Activated T-helper 2 cell treated with anti-CD3 and anti-CD28 coated beads, Interferon-gamma antibody, Interleukin-2, Interleukin-4, amounts not matched to agents 10 μg/mL and 5 μg/mL and 100 μg/mL, durations not matched to agents 14 hours and 24 hours and 36 hours (primary cell): ENCODE measurements at places on chromosomes 11 and 22.

DNA sequence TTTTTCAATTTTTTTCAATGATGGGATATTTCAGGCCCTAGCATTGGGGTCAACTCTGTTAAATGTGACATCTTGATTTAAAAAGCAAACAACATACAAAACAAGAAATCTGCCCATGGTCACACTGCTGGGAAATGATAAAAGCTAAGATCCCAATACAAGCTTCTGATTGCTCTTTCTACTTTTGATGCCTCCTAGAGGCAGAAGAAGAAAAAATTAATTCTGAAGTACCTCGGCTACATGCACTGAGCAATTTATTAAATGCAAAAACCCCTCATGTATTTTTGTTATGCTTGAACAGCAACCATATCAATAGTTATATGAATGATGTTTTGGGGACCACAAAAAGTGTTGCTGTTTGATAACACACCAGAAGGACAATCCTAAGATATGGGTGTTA is 342.1 kb upstream of the NARS2 start:
- DNase-seq, result no peak

DNA sequence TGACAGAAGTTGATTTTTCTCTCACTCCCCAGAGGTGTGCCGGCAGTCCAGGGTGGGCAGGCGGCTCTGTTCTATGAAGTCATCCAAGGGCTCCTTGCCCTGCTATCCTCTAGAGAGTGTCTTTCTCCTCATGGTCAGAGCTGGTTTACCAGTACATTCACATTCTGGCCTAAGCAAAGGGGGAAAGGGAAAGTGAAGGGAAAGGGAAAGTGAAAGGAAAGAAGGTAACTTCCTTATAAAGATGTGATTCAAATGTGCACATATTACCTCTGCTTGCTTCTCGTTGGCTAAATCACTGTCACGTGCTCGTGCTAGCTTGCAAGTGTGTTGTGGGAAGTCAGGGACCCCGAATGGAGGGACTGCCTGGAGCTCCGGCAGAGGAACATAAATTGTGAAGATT is 2.9 kb upstream of the HTATIP2 start:
- peak; percentile 27 for DNase-seq

- no peak for DNase-seq
Observed at GRCh38 chr22:48106715-48107259, 1344.3 kb downstream of the TBC1D22A start.

GRCh38 chr22:30286813-30287647 is 2.3 kb downstream of the CASTOR1 start:
- peak; percentile 81 for DNase-seq

DNA sequence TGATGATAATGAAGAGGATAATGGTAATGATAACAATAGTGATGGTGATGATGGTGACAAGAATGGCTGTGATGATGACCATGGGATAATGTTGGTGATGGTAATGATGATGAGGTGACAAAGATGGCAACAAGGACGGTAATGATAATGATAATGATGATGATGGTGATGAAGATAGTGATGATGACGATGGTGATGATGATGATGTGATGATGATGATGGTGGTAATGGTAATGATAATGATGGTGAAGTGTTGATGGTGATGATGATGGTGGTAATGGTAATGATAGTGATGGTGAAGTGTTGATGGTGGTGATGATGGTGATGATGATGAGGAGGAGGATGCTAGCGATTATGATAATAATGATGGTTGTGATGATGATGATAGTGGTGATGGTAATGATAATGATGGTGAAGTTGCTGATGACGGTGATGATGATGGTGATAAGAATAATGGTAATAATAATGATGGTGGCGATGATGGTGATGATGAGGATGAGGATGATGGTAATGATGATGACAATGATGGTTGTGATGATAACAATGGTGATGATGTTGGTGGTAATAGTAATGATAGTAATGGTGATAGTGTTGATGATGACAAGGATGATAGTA is 54.7 kb upstream of the OPCML start:
- DNase-seq, result no peak

GRCh38 chr11:10856689-10857458 is 979 bp downstream of the ZBED5 start:
- no peak for DNase-seq

DNA sequence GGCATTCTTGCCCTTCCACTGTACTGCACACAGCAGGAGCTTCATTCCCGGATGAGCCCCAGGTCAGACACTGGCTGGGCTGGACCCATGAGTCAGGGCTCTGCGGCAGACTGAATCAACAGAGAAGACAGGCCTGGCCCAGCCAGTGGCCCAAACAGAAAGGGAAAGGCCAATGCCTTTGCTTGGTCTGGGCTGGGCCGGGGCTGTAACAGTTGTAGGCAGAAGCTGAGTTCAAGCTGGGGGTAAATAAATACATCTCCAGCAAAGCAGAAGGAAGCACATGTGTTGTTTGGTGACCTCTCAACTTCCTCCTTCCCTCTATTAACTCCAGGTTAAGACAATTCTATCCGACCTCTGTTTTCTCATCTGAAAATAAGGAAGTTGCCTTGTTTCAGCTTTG is 1.8 kb upstream of the SMIM35 start:
- DNase-seq, result no peak

DNA sequence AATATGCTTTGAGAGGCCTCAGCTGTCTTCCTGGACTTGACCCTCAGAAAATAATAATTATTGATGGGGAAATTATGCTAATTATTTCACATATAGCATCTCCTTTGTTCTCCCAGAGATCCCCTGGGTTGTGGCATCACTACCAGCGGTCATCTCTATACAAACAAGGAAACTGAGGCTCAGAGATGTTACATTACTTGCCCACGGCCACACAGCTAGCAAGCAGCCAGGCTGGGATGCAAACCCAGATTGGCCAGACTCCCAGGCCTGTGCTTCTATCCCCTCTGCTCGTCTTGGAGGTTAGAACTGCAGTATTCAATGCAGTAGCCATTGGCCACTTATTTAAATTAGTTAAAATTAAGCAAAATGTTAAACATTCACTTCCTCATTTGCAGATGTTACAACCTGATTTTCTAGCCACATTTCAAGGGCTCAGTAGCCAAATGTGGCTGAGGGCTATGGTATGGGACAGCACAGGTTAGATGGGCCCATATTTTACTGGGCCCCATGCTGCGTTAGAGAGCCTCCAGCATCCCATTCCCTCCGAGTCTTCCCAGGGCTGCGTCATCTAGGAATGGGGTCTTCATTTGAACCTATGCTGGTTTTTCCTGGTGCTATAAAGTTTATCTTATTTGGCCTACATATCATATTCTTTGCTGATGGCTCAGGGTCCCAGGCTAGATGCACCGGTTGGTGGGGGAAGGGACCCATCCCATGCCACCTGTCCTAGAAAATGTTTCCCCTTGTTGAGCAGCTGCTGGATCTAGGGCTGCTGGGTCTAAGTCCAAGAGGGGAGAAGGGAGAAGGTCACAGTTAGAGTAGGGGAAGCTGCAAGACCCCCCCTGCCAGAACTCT is 2.2 kb downstream of the SLC35C1 start:
- DNase-seq, result no peak

DNA sequence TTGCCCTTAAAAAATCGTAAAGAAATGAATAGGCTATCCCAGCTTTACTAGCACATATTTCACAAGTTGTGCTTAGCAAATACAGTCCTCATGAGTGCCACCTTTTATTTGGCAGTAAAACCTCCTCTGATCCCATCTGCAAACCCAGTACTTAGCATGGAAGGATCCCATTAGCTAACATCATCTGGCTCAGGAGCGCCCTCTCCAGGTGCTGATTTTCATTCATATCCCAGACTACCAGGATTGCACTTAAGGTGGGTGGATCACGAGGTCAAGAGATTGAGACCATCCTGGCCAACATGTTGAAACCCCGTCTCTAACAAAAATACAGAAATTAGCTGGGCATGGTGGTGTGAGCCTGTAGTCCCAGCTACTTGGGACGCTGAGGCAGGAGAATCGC is 76.1 kb upstream of the PAX6 start:
- no peak for DNase-seq

- DNase-seq, result no peak
Observed at GRCh38 chr11:49424136-49424535, 215.7 kb upstream of the FOLH1 start.

DNA sequence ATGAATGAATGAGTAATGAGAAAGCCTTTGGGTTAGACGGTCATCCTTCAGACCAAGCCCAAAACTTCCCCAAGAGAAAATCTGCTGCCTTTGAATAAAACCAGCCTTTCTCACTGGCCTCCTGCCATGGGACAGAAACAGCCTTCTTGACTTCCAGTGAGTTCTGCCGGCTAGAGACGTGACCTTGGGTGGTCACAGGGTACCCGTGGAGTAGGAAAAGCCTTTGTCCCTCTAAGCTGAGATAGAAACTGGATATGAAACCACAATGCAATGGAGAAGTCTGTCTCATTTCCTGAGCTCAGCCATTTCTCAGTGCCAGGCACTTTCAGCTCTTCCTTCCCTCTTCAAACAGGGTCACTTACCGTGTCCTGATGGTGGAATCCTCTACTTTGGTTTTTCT is 21.2 kb upstream of the YWHAH start:
- DNase-seq, result no peak

GRCh38 chr11:64060861-64061444 is 25.2 kb downstream of the FLRT1 start:
- peak; percentile 33 for DNase-seq

DNA sequence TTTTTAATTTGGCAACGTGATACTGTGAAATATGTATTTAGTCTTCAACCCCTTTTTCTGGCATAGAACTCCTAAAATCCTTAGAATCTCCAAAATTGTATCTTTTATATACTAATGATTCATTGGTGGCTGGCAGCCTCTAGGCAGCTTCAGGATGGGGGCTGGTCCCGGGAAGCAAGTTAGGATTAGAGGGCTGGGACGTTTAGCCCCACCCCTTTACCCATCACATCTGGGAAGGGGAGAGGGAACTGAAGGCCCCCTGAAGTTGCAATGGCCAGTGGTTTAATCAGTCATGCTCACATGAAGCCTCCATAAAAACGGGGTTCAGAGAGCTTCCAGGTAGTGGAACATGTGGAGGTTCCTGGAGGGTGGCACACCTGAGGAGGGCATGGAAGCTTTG is 7.1 kb downstream of the IL17RA start:
- DNase-seq, result no peak

DNA sequence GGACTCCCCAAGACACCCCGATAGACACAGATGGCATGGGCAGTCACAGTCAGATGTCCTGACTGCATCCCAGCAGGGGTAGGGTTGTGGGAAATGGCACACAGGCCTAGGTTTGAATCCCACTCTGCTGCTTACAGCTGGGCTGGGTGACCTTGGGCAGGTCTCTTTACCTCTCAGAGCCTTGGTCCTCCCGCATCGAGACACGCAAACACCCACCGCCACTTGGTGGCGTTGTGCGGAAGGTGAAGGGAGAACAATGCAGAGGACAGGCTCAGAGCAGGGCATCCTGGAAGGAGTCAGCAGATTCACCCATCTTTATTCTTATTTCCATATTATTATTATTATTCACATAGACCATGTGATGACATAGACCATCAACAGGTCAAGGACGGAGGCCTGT is 140.5 kb downstream of the MIAT start:
- DNase-seq, result no peak

DNA sequence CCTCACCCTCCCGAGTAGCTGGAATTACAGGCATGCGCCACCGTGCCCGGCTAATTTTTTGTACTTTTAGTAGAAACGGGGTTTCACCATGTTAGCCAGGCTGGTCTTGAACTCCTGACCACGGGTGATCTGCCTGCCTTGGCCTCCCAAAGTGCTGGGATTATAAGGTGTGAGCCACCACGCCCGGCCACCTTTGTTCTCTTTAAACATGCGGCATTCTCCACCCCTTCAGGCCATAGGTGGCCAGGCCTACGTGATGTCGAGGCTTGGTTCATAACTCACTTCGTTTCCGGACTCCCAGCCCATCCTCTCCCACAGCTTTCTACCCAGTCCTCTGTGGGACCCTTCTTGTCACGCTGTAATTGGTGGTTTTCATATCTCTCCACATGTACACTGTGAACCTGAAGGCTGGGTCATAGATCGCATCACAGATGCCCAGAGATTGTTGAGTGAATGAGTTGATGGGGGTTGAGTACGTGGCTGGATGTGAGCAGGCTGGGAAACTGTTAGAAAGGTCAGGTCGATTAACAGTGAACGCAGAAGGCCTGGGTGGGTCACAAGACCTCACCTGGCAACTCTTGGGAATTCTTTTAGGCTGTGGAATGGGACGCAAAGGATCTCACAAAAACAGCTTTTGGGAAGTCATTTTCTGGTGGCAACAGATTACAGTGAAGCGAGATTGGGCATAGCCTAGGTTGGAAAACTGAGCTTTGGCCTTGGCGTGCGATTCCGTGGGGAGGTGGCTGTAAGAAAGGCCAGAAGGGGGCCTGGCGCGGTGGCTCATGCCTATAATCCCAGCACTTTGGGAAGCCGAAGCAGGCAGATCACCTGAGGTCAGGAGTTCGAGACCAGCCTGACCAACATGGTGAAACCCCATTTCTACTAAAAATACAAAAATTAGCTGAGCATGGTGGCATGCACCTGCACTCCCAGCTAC is 44.5 kb downstream of the ST14 start:
- no peak for DNase-seq

DNA sequence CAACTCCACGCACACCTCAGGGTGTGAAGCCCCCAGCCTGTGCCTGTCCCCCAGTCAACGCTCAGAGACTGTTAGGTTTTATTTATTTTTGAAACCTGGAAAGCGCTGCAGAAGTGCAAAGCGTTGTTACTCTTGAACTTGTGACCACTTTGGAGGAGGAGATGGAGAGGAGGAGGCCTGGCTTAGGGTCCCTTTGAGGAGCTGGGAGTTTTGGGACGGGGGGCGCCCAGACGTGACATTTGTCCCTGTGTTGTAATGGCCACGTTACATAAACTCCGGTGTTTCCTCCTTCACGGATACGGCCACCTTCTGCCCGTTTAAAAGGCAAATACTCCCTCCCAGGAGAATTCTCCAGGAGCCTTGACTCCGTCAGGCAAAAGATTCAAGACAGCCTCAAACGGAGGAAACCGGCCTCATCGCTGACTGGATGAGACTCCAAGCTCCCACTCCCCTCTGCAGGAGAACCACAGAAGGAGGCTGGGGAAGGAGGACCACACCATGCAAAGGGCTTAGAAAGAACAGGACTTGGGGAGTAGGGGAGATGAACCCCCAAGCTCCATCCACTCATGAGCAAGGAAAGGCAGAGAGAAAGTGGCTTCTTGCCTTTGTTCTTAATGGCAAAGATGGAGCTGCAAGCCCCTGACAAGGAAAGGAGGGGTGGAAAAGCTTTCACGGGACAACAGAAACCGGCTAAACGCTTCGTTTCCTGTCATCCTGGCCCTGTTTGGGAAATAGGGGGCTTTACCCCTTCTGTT is 630 bp downstream of the PIK3IP1 start:
- DNase-seq, result peak; percentile 25

GRCh38 chr11:126663749-126664592 is 308.5 kb downstream of the ST3GAL4 start:
- DNase-seq, result no peak

- no peak for DNase-seq
Observed at GRCh38 chr22:40211476-40212054, 33.8 kb downstream of the TNRC6B start.

GRCh38 chr11:44494785-44495184 is 70.7 kb upstream of the CD82 start:
- DNase-seq, result no peak
